Activated CD4-positive, alpha-beta T cell treated with anti-CD3 and anti-CD28 coated beads, Interleukin-2, amount 50 U/mL, for 1 hour (primary cell): ENCODE measurements at places on chromosomes 2 and 18.

- no peak for DNase-seq
Measured at GRCh38 chr2:30445266-30445821, 1.7 kb upstream of the LCLAT1 start.

DNA sequence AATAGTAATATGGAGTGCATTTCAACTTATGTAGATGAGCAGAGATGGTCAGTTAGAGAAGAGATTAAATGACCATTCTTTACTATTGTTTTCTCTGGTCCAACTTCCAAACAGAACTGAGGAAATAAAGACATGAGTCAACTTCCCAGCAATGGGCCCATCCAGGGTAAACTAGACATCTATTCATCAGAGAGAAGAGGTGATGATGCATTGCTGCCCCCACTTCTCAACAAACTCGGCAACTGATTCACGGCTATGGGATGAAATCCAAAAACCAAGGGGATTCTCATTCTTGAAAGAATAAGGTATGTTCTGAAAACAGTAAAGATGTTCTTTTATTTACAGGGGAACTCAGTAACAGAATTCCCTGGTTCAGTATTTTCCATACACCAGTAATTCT, 190.7 kb downstream of the RDH14 start:
- DNase-seq, result no peak

DNA sequence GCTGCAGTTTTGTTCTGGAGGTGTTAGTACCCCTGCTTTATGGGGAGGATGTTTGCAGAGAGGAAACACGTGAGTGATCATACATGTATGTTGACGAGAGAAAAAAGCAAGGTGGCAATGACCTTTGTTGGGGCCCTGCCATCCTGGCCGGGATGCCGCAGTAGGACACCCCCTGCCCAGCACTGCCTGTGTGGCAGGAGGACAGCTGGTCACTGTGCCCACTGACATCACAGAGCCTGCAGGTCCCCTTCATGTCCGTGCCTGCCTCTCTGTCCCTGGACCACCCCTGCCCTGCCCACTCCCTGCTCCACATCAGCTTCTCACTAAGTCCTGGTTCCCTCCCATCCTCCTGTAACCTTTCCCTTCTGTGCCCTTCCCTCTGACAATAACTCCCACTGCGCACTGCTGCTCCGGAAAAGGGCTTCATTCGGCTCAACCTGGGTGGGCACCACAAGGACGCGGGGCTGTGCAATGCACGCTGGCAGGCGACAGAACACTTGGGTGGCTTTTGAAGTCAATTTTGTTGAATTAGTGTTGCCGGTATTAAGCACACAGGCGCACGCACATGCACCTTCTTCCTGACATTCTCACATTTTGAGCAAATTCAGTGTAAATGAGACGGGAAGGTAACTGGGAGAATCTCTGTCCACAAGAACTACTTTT, 51.5 kb upstream of the TWIST2 start:
- no peak for DNase-seq

- DNase-seq, result peak; percentile 18
Measured at GRCh38 chr18:62957885-62958472, 242.6 kb downstream of the PHLPP1 start.

DNA sequence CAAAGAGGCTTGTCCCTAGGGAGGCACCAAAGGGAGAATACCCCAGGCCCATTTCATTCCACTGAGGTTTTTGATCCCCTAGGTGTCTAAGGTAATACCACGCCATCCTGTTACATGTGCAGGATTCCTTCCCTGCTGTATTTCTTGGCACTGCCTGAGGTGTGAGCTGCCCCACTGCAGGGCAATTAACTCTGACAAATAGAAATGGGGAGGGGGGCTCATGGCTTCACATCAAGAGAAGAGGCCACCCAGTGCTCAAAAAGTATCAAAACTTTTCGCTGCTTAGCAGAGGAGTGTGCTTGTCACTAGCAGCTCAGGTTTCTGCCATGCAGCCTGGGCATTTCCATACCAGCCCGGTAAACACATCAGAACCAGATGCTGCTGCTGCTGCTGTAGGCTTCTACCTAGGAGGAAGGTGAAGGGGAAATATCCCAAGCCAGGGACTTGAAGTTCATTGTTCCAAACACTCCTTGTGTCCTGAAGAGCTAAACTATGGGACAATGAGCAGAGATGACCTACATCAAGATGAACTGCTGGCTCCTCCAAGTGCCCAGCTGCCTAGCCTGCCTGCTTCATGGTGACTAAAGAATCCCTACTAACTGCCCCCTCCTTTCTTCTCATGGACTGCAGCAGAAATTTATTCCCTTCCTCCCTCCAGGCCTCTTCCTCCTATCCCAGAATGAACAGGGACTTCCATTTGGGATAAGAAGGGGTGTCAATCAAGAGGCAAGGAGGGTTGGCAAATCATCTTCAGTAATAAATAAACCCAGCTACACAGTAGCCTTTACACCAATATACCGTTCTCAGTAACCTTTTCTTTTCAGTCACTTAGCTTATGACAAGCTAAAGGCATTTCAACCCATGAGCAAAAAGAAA, 16.4 kb downstream of the POU3F3 start:
- DNase-seq, result no peak

GRCh38 chr2:101597347-101597944, 100.1 kb upstream of the MAP4K4 start:
- DNase-seq, result no peak

GRCh38 chr2:186099826-186100225, 361.2 kb downstream of the FSIP2 start:
- no peak for DNase-seq

GRCh38 chr2:182142062-182142461, 156.4 kb downstream of the PPP1R1C start:
- no peak for DNase-seq

DNA sequence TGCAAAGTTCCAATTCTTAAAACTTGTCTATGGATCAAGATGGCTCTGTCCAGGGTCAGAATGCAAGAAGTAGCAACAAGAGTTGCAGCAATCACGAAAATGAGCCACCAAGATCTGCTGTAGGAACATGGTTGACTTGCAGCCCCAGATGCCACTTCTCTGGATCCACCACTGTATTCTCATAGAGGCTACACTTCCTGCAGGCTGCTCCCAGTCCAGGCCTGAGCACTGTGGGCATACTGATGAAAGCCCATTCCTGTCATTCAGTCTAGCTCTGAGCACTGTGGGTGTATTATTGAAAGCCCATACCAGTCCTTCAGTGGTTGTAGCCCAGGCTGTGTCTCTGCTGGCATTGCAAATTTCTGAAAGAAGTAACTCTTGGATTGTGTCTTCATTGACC, 213.9 kb upstream of the AGAP1 start:
- DNase-seq, result no peak

DNA sequence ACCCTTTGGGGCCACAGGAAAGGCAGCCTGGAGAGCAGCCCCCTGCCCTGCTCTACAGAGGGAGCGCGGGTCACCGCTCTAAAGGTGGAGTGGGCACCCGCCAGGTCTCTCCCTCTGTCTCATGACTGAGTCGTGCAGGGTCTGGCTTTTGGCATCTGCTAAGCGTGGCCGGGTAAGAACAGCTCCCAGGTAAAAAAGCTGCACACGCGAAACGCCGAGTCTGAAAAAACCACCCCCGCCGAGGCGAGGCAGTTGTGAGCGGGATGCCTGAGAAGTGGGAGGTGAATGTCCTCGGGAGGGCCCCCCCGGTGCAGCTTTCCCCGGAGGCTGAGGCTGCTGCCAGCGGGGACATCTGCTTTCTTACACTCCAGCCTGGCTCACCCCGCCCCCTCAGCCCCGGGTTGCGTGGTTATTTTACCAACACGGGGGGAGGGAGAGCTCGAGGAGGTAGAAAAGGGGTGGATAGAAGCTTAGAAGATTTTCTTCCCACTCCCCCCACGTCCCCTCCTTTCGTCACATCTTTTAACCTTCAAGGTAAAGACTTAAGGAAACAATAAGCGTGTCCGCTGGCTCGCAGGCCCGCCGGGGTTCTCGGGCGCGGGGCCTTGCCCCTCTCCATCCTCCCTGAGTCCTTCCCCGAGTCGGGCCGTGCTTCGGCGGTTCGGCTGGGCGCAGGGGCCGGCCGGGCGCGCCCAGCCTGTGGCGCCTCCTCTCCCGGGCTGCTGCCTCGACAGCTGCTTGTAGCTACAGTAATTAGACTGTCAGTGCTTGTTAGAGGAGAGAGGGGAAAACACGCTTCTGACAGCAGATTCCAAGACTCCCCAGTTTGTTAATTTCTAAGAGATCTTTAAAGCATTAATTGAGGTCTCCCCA, 70.6 kb upstream of the PSMD14 start:
- DNase-seq, result peak; percentile 51

DNA sequence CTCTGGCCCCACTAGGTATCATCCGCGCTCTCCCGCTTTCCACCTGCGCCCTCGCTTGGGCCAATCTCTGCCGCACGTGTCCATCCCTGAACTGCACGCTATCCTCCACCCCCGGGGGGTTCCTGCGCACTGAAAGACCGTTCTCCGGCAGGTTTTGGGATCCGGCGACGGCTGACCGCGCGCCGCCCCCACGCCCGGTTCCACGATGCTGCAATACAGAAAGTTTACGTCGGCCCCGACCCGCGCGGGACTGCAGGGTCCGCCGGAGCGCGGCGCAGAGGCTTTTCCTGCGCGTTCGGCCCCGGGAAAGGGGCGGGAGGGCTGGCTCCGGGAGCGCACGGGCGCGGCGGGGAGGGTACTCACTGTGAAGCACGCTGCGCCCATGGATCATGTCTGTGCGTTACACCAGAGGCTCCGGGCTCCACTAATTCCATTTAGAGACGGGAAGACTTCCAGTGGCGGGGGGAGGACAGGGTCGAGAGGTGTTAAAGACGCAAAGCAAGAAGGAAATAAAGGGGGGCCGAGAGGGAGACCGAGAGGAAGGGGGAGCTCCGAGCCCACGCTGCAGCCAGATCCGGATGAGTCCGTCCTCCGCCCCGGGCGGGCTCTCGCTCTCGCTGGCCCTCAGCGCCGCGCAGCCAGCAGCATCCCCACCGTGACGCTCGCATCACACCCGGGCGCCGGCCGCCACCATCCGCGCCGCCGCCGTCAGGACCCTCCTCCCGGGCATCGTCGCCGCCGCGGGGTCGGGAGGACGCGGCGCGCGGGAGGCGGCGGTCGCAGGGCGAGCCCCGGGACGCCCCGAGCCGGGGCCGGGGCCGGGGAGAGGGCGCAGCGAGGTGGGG, 664 bp downstream of the NETO1 start:
- no peak for DNase-seq

GRCh38 chr2:198309673-198310280, 505.4 kb downstream of the PLCL1 start:
- peak; percentile 47 for DNase-seq

DNA sequence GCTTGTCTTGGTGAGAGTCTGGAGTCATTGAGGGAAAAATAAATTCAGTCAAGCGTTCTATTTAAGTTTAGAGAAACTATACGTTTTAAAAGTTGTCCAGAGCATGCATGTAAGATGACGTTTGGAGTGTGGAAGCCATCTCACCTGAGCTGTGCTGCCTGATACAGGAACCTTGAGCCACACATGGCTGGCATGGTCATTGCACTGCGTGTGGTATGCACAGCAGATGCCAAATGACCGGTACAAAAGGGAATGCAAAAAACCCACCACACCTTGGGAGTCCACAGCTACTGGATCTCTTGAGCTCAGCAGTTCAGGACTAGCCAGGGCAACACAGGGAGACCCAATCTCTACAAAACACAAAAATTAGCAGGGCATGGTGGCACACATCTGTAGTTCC, 4.3 kb downstream of the MZT2B start:
- DNase-seq, result no peak

DNA sequence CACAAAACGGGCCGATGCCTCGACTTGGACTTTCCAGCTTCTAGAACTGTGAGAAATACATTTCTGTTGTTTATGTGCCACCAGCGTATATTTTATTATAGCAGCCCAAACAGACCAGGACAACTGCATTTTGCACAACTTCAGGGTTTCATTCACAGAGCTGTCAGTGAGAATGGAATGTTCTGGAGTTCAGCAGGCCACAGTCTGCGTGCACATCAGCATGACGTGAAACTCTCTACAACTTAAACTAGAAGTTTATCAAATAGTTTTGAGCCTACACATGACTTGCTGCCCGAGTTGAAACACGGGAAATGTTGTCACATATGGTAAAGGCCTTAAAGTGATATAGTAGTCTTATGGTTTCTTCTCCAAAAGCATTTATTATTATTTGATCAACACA, 3.9 kb upstream of the TRIB2 start:
- DNase-seq, result no peak

DNA sequence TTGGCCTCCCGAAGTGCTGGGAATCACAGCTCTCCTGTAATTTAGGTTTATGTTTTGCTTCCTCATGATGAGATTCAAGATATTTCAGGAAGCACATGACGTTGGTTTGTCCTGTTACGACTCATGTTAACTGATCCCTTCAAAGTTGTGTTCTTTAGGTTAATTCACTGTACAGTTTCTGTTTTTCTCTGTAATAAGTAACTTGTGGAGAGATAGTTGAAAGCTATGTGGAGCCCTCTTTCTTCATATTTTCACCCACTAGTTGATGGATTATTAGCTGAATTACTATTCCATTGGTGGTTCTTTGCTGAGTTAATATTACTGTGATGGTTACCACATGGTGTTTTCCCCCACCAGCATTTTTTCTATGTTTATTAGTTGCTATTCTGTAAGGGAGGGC, 18.3 kb upstream of the CHCHD5 start:
- DNase-seq, result no peak

- no peak for DNase-seq
Measured at GRCh38 chr2:625415-626333, 51.5 kb downstream of the TMEM18 start.

DNA sequence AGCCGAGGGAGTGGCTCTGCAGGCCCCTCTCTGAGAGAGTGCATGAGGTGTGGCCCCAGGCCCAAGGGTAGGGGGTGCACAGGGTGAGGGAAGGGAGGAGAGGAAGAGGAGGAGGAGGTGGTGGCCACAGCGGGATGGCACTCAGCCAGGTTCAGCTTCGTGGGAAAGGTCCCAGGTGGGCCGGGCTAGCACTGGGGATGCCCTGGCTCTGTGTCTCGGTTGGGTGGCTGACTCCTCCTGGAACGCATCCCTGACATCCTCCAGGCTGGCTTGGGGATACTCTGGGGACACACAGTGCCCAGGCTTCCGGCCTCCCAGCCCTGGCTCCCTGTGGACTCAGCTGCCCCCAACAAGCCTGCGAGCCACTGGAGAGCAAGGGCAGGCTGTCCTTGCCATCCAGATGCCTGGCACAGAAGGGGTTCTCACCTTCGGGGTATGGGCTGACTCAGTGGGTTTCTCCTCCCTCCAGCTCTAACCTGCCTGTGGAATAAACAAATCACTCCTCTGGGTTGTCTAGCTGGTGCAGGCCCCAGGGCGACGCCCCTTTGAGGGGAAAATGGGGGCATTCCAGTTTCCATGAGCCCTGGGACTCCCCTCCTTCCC, 582 bp upstream of the ZAP70 start:
- DNase-seq, result peak; percentile 52

DNA sequence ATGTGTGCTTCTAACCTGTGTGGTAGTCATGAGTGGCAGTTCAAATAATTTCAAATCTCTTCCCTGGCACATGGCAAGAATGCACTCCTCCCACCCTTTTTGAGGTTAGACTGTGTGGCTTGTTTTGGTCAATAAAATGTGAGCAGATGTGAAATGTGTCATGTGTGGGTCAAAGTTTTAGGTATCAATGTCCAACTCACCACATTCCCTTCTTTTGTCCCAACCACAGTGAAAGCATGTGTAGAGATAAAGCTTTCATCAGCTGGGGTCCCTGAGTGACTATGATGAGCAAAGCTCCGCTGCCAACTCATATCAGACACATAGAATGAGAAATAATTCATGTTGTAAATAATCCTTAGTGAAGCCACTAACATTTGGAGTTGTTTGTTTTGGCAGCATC, 118.2 kb downstream of the PAX3 start:
- DNase-seq, result no peak
